Neural progenitor cell (in vitro differentiated cells): ENCODE measurements at places on chromosomes 11 and 22.

DNA sequence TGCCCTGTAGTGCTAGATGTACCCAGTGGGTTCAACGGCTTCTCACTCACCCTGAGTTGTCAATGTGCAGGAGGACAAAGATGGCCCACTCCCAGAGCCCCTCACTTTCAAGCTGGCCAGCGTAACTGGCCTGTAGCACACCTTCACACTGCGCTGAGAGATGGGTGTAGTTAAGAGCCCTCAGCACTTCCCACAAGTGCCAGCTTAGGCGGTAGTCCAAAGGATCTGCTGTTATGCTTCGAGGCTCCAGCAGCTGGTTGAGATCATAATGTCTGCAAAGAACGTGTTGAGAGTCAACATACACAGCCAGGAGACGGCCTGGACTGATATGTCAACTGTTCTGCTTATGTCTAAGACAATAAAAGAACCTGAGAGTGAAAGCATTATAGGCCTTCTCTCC is 14.7 kb upstream of the CHRNA10 start:
- no peak for DNase-seq

DNA sequence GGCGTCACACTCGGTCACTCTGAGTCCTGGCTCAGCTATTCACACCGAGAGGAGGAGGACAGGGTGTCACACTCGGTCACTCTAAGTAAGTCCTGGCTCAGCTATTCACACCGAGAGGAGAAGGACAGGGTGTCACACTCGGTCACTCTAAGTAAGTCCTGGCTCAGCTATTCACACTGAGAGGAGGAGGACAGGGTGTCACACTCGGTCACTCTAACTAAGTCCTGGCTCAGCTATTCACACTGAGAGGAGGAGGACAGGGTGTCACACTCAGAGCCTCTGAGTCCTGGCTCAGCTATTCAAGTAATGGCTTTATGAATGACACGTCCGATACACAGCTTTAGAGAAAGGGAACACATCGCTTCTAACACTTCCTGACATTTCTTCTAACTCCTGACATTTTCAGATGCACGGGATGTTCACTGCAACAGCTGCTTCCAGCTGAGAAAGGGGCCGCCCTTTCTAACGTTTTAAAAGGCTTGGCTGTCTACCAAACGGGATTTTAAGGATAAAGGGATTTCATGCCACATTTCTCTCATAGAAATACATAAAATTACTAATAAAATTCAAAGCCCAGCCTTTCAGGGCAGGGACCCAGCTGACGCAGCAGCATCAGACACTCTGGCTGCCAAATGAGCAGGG is 28.1 kb downstream of the DRD4 start:
- no peak for DNase-seq

- no peak for DNase-seq
Observed at GRCh38 chr11:128215238-128215882, 372.0 kb downstream of the ETS1 start.

DNA sequence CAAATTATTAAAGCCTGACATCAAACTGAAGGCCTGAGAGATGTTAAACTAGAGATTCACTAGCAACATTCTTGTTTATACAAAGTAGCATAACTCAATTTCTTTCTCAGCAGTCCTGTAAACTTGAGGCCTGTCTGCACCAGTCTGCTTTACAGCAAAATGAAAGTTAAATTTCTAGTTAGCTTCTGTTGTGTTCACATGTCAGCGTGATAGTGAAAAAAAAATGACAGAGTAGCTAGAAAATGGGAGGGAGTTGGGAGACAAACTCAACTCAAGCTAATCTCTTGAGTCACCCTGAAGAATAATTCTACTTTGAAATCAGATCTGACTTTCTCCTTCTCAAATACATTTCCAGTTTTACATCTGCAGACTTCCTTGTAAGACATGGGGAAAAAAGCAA is 6.5 kb downstream of the RBFOX2 start:
- DNase-seq = no peak

DNA sequence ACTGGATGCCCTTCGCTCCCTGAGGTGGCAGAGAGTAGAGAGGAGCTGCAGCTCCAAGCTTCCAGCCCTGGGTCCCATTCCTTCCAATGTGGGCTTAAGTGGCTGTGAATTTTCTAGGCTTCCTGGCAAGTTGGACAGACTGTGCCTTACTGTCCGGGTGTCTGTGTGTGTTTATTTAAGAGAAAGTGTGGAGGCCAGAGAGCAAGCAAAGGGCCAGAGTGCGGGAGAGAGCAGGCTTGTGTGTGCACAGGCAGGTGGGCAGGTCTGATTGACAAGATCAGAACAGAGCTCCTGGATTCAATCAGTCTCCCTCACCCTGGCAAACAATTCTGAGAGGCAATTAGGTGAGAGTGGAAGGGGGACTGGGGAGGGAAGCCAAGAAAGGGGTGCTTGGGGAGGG is 347.0 kb downstream of the CADM1 start:
- DNase-seq = no peak
